ENCODE measurements at places on chromosomes 13 and 19. TPM values are rescaled to one million over a fixed set of nuclear protein-coding genes. Genes with fewer than 3 reads are reported as not detected.

Gene PSG11
- total RNA-seq, result not detected

Gene VPS36
- total RNA-seq, result 148 TPM

Gene CCDC169
- total RNA-seq, result not detected

Gene PSG2
- total RNA-seq, result 1.3 TPM

Gene POU2F2
- 0.67 TPM for total RNA-seq
